ENCODE measurements at places on chromosomes 7 and 10.

GRCh38 chr10:97714401-97715258, 1.1 kb downstream of the MARVELD1 start:
- no peak for DNase-seq

DNA sequence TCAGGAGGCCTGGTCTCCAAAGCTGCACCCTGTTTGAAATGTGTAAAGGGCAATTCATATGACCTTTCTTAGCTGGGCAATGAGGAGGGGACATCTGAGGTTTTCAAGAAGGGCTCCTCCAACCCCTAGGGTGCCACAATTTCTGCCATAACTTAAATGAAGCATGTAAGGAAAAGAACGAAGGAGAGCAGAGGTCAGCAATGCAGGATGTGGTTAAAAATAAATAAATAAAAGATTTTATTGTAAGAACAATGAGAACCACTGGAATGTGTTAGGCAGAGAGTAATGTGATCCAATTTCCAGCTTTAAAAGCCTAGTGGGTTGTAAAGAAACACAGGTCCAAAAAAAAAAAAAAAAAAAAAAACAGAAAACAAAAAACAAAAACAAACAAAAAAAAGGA, 673.1 kb downstream of the TNS3 start:
- no peak for DNase-seq

DNA sequence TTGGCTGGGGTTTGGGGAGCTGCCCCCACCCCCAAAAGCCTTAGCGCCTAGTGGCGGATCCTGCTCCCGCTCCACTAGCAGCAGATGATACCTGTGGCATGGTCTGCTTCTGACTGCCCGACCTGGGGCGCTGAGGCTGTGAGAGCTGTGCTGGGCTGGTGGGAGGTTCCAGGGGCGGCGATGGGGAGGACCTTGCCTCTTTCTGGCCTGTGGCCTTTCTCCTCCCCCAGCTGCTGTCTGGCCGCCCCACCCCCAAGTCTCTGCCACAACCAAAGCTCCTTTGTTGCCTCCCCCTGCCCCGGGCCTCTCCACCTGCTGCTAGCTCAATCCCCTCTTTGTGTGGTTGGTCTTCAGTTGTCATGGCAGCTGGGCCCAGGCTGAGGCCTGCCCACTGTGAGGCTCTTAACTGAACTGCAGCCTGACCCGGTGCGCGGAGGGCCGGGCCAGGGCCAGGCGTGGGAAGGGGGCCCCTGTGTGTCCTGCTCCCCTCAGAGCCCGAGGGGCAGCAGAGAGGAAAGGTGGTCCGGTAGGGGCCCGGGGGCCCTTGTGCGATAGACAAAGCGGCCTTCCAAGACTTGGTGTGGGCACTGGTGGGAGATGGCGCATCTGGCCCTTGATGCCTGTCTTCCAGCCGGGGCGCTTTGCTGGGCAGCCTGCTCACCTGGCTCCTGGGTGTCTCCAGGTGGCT, 4.7 kb downstream of the ZNF775 start:
- no peak for DNase-seq

DNA sequence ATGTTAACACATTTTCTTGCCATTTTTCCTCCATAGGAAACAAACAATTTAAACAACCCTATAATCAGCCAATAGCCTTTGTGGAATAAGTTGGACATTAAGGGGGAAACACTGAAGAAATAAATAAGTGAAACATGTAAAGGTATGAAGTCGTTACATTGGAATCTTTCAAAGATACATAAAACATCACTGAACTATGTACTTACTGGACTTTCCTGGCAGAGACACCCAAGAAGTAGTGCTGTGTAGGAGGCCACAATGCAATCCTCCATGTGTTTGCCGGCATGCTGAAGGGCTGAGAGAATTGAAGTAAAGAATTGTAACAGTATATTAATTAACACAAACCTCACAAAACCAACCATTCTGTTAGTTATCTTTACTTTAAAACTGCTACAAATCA, 76.5 kb upstream of the GRID1 start:
- no peak for DNase-seq

GRCh38 chr7:95883217-95883616, 110.9 kb downstream of the DYNC1I1 start:
- no peak for DNase-seq

GRCh38 chr10:113765910-113766309, 14.4 kb downstream of the PLEKHS1 start:
- no peak for DNase-seq

GRCh38 chr10:19895500-19895899, 79.3 kb downstream of the PLXDC2 start:
- DNase-seq: no peak

GRCh38 chr10:80504158-80504811, 33.4 kb upstream of the SH2D4B start:
- no peak for DNase-seq

DNA sequence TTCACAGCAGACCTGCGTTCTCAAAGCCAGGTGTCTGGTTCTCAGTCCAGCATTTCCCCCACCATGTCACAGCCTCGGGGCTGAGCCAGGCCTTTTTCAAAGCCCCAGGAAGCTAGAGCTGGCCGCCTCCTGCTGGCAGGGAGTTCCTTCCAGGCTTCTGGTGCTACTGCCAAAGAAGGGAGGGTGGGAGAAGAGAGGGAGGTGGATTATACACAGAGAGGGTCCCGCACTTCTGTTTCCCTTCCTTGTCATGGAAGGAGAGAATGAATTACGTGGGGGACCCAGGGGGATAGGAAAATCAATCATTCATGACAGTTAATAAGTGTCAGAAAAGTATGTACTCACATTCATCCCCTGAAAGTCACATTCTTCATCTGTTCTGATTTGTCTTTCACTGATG, 600 bp upstream of the LGI1 start:
- no peak for DNase-seq

- DNase-seq: no peak
Observed at GRCh38 chr10:68434657-68435056, 27.6 kb upstream of the RUFY2 start.

DNA sequence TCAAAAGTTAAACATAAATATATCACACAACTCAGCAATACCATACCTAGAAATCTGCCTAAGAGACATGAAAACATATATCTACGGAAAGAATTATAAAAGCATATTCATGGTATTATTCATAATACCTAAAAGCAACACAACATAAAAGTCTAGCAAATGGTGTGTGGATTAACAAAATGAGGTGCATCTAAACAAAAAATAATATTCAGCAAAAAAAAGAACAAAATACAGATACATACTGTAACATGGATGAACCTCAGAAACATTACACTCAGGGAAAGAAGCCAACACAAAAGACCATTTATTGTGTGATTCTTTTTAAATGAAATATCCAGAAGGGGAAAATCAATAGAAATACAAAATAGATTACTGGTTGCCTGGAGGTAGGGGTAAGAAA, 155.0 kb downstream of the IMMP2L start:
- no peak for DNase-seq

- no peak for DNase-seq
Observed at GRCh38 chr10:129871966-129872365, 92.1 kb downstream of the EBF3 start.

- DNase-seq: no peak
Observed at GRCh38 chr7:28940741-28941384, 17.3 kb downstream of the TRIL start.

- peak; percentile 38 for DNase-seq
Observed at GRCh38 chr10:122342293-122343134, 32.0 kb upstream of the PLEKHA1 start.

DNA sequence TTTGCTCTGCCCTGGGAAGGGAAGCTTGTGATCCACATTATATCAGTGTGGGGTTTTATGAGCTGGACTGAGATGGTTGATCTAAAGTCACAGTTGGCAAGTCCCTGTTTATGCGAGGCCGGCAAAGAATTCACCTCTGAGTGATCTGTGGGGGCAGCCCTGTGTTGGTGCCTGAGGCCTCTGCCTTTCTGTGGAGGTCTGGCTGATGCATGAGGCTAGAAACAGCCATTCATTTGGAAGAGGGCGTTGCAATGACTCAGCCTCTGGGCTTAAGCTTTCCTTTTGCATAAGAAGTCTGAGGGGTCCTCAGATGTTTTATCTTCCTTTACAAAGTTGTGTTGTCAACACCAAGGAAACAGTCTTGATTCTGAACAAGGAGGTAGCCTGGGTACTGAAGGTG, 126.9 kb downstream of the MGMT start:
- no peak for DNase-seq

DNA sequence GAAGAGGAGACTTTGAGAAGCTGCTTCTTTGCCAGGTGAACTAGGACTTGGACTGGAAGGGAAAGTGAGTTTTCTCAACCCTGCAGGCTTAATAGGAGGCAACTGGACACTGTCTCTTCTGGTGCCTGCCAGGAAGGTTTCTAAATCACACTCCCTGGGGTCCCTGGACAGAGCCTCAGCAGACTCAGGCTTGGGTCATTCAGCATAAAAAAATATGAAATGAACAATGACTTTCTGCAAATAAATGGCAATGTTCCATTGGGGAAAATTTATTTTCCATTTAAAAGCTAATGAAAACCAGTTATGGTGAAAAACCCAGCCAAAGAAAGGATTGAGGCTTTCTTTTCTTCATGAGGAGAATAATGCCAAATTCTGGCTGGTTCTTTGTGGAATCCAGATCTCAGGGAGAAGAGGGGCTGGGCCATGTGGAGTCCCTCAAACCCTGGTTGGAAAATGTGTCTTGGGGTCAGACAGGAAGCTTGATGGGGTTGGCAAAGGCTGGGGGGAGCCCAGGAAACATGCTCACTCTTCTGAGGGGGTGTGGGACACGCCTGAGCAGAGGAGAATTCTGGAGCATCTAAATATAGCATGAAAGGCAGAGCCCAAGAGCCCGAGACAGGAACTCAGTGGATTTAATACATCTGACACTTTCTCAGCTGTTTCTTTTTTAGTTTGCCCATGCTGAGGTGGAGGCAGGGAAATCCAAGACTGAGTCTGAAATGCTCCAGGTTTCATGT, 65.2 kb upstream of the EMX2 start:
- no peak for DNase-seq

- no peak for DNase-seq
Observed at GRCh38 chr10:133318494-133319127, 9.9 kb downstream of the ZNF511 start.

- DNase-seq: no peak
Observed at GRCh38 chr7:28083164-28083997, 97.2 kb downstream of the JAZF1 start.

- DNase-seq: no peak
Observed at GRCh38 chr7:99000904-99001465, 122.7 kb downstream of the TRRAP start.

All from stimulated activated CD4-positive, alpha-beta T cell treated with anti-CD3 and anti-CD28 coated beads, Interleukin-1b, Interleukin-23, amount 100 ng/mL, for 1 hour (primary cell).